ENCODE measurements at places on chromosomes 1 and 21. TPM values are rescaled to one million over a fixed set of nuclear protein-coding genes. Genes with fewer than 3 reads are reported as not detected.

DNA sequence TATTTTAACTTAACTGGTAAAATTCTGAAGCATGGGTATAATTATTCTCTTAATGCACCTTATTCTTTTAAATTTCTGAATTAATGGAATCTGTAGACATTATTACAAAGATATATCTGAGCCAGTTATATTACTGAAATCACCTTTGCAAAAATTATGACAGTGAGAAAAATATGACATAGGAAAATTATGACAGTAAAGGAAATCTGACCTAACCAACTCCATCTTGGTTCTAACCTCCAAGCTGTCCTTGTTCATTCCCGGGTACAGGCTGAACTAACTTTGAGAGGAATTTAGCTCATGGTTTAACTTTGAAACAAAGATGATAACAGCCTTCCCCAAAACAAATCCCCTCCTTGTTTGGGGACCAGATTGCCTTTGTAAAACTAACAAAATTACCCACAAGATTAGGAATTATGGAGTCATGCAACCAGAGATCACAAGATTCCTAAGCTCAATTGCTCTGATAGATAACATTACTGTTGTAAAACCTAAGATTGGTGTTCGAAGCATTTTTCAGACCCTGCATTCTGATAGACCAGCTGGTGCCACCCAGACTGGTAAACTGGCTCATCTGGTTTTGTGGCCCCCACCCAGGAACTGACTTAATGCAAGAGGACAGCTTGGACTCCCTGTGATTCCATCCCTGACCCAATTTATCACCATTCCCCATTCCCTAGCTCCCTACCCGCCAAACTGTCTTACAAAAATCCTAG lies 9.4 kb upstream of the CD55 start:
- H3K4me3 ChIP-seq, result no peak overlapping the region
- H3K36me3 ChIP-seq, result no peaks in the 10 kb centered on the region
- H3K27me3 ChIP-seq, result no peaks in the 10 kb centered on the region

The KCNJ9 gene
- total RNA-seq, result 0.28 TPM

DNA sequence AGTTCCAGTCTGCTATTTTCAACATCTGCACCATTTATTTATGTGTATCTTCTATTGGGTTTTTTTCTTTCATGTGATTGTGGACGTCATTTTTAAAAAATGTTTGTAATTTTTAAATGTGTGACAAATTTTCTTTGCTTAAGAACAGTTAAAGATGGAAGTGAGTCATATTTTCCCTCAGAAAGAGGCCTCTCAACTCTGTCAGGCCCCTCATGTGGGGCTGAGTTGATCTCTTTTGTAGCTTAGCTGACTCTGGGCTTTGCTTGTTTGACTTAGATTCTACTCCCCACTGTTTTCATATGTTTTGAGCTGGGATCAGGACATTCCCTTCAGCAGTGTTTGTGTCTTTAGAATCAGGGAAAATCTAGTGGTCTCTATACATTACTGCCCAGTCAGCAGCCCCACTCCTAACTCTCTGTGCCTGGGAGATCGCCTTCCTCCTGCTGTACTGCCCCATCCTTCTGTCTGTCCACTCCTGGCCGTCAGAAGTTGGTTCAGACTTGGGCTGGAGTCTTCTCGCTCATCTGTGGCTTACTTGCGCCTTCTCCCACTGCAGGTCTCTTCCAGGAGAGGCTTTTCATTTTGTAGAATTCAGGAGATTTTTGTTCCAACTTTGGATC lies 137.4 kb downstream of the DYRK1A start:
- no peaks in the 10 kb centered on the region for H3K4me1 ChIP-seq
- no peak for DNase-seq
- H3K4me3 ChIP-seq, result no peak overlapping the region

DNA sequence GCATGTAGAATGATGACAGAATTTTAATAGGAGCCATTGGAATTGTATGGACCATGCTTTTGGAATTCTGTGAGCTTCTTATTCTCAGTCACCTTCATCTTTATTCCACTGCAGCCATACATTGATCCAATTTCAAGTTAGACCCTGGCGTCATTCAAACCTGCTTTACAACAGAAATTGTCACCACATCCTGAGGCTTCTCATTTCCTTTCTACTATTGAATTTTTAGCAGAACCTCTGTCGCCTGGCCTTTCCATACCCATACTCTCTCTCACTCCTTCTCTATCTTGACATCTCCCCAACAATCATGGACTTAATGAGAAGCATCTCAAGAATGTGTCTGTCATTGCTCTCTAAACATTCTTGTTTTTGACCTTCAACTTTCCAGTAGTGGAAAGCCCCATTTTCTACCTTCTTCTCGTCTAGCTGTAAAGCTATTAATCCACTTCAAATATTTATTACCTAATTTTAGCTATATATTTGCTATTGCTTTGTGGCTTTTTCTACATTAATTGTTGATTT lies 74.1 kb downstream of the CRB1 start:
- DNase-seq, result no peak
- H3K36me3 ChIP-seq, result no peaks in the 10 kb centered on the region
- H3K4me3 ChIP-seq, result no peak overlapping the region
- H3K4me1 ChIP-seq, result no peaks in the 10 kb centered on the region

The SLC30A10 gene
- 0.69 TPM for total RNA-seq

The MIS18A gene
- total RNA-seq, result 25.6 TPM

The FBLIM1 gene
- 96.9 TPM for total RNA-seq

The TESK2 gene
- total RNA-seq, result 0.29 TPM

- no peaks in the 10 kb centered on the region for H3K36me3 ChIP-seq
- no peak overlapping the region for H3K4me3 ChIP-seq
- H3K27me3 ChIP-seq, result no peaks in the 10 kb centered on the region
- DNase-seq, result no peak
These were observed 11.4 kb downstream of the FGR start for GRCh38 chr1:27623327-27624212.

DNA sequence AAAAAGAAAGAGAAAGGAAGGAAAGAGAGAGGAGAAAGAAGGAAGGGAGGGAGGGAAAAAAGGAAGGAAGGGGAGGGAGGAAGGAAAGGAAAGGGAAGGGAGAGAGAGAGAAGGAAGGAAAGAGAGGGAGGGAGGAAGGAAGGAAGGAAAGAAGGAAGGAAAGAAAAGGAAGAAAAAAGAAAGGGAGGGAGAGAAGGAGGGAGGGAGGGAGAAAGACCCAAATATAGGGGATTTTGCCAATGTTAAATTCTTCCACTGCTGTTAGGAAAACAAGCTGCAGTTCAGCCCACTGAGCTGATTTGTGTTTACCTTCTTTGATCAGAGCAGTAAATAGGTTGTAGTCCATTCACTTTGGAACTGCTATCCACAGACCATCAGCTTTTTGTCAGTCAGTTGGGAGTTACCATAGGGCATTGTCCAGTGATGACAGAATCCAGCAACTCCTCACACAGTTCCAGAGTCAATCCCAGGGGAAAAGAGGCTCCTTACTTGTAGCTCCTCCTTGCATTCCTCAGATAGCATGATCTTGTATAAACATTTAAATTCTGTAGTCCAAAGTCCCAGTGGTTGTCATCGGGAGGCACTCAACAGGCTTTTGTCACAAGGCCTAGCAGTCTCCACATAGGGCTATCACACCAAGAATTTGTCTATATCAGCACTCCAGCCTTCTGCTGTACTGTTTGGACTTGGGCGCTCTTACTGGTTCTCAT lies 13.5 kb upstream of the PPP1R8 start:
- H3K4me3 ChIP-seq, result no peak overlapping the region
- no peaks in the 10 kb centered on the region for H3K36me3 ChIP-seq
- no peak overlapping the region for H3K27ac ChIP-seq

- H3K4me1 ChIP-seq, result no peaks in the 10 kb centered on the region
- DNase-seq, result no peak
- no peaks in the 10 kb centered on the region for H3K36me3 ChIP-seq
These were observed 58.6 kb downstream of the GIPC2 start for GRCh38 chr1:78104322-78104721.

The LCE1C gene
- not detected for total RNA-seq

DNA sequence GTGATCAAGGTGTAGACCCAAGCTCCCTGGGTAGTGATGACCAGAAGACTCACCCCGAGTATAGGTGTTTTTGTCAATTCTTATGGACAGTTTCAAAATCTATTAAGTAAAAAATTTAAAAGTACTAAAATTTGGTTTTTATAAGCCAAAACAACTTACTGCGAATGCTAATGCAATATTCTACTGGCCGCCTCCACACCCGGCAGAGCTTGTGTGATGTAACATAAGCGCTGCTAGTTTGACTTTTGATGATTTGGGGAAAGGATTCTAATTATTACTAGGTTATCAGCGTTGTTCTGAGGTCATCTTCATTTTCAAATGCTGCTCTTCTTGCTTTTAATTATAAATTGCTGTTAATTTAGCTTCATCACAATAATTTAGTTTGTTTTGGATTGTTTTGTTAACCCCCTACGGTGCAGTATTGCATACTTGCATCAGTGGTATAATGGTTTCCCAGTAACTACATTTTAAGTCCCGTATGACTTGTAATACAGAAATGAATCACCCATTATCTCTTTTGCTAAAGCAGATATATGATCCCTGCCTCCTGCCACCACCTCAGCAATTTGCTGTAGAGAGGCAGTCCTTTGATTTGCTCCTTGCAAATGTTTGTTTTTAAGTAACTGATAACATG lies 178.0 kb downstream of the SDCCAG8 start:
- DNase-seq, result no peak
- H3K36me3 ChIP-seq, result no peaks in the 10 kb centered on the region
- no peaks in the 10 kb centered on the region for H3K27me3 ChIP-seq

- H3K4me3 ChIP-seq, result no peak overlapping the region
- H3K27me3 ChIP-seq, result no peaks in the 10 kb centered on the region
- no peak overlapping the region for H3K27ac ChIP-seq
- no peaks in the 10 kb centered on the region for H3K36me3 ChIP-seq
- no peaks in the 10 kb centered on the region for H3K4me1 ChIP-seq
These were observed 7.8 kb upstream of the ARTN start for GRCh38 chr1:43925846-43926245.
